ENCODE measurements at places on chromosomes 5 and 9. TPM values are rescaled to one million over a fixed set of nuclear protein-coding genes. Genes with fewer than 3 reads are reported as not detected.

DNA sequence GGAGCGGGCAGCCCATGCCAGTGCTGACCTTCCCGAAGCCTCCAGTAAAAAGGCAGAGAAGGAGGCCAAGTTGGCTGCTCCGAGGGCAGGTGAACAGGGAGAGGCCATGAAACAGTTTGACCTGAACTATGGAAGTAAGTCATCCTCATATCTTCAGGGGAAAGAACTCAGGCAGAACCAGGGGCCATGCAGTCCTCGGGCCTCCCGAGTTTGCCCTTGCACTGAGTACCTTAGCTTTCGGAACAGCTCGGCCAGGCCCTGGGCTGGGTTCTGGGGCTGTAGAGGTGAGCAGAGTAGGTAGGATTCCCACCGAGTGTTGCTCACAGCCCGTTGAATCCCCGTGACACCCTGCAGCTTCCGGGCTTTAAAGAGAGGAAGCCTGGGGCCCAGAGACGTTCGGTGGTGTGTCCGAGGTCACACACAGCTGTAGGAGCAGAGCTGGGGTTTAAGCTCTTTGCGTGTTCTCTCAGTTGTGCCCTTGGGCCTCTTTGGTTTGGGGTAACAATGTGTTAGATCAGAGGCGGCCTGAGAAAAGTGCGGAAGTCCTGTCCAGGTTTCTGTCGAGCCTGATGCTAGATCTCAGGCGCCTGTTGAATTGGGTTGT is 24.8 kb upstream of the POMT1 start:
- H3K36me3 ChIP-seq, result peaks cover 68% of the 10 kb centered on the region
- no peak overlapping the region for H3K27ac ChIP-seq
- no peaks in the 10 kb centered on the region for H3K27me3 ChIP-seq
- no peak for DNase-seq
- peaks cover 13% of the 10 kb centered on the region for H3K4me1 ChIP-seq
- no peak overlapping the region for H3K4me3 ChIP-seq

DNA sequence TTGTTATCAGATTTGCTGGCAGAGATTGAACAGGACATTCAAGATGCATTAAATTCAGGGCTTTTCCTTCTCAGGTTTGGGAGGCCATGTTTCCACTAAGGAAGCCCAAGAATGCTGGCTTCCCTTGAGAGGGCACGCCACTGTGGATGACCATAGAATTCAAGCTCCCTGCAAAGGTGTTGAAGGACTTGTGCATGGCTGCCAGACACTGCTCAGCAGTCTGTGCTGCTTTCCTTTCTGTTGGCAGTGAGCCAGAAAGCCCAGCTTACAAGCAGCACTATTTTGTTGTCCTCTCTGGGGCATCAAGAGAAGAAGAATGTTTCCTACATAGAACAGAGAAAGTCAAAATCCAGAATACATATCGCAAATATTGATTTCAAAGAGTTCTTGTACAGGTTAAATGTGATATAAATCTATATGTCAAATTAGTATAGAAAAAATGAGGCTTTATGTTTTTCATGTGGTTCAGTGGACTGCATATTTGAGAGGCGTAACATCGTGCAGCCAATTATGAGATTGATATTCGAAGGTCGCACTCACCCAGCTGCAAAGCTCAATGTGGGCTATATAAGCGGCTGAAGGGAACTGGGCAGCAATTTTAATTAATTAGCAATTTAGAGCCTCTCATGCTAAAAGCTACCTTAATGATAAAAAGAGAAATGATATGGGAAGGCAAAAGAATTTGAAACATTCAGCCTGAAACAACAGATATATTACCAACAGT is 103.1 kb upstream of the ISL1 start:
- no peaks in the 10 kb centered on the region for H3K36me3 ChIP-seq
- no peaks in the 10 kb centered on the region for H3K4me1 ChIP-seq
- no peak for DNase-seq
- H3K27ac ChIP-seq, result no peak overlapping the region
- no peak overlapping the region for H3K4me3 ChIP-seq
- no peaks in the 10 kb centered on the region for H3K27me3 ChIP-seq

- H3K27ac ChIP-seq, result no peak overlapping the region
- peaks cover 73% of the 10 kb centered on the region for H3K4me1 ChIP-seq
- H3K27me3 ChIP-seq, result no peaks in the 10 kb centered on the region
- no peak for DNase-seq
- no peak overlapping the region for H3K4me3 ChIP-seq
These were observed 72.5 kb downstream of the RXRA start for GRCh38 chr9:134398756-134399155.

DNA sequence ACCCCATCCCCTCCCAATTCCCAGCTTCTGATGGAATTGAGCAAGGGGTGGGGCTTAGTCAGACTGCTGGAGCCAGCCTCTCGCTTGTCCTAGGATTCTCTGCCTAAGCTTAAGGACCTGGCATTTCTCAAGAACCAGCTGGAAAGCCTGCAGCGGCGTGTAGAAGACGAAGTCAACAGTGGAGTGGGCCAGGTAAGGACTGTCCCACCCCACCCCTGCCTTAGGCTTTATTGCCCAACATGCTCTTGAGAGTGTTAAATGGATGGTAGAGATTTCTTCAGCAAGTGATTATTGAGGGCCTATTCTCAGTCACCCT is 1.1 kb downstream of the SLC35A4 start:
- no peaks in the 10 kb centered on the region for H3K27me3 ChIP-seq
- H3K4me1 ChIP-seq, result peaks cover 51% of the 10 kb centered on the region
- peak overlapping the region; percentile 96 for H3K27ac ChIP-seq
- H3K4me3 ChIP-seq, result peak overlapping the region; percentile 73
- DNase-seq, result no peak
- peaks cover 46% of the 10 kb centered on the region for H3K36me3 ChIP-seq

DNA sequence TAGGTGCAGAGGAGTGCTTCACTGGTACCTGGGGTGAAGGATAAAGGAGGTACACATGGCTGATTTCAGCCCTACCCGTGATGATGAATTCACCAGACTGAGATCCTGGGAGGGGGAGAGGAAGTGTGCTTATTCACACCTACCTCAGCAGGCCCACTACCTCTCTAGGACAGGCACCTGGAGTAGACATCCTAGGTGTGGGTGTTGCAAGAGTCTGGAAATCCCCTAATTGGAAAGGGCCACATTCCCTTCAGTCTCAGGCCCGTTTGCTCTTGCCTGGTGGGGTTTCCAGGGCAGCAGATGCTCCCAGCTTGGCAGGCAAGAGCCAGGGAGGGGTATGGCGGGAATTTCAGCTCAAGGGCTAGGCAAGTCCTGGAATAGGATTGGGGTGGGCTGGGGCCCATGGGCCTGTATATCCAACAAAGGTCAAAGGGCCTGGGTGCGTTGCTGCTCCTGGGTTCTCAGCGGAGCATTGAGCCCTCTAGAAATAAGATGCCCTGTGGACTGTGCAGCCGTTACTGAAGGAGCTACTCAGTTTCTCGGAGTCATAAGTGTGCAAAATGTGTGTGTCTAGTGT is 5.8 kb upstream of the CCL21 start:
- DNase-seq, result no peak
- H3K36me3 ChIP-seq, result no peaks in the 10 kb centered on the region
- H3K27ac ChIP-seq, result no peak overlapping the region
- no peak overlapping the region for H3K4me3 ChIP-seq
- H3K4me1 ChIP-seq, result peaks cover 4% of the 10 kb centered on the region

DNA sequence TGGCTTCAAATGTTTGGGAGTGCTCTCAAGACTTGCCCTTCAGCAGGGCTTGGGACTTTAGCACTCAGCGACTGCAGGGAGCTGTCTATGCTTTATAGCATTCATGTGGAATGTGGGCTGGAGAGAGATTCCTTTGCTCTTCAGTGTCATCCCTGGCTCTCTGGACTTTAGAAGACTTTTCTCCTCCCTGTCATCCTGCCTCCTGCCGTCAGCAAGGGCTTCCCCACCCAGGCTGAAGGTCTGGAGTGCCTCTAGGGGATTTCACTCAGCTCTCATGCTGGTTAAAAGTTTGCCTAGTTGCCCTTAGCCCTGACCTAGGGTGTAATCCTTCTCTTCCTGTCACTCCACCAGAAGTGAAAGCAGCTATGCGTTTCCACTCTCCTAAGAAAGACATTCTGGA is 210.9 kb downstream of the FRMD3 start:
- H3K36me3 ChIP-seq, result no peaks in the 10 kb centered on the region

DNA sequence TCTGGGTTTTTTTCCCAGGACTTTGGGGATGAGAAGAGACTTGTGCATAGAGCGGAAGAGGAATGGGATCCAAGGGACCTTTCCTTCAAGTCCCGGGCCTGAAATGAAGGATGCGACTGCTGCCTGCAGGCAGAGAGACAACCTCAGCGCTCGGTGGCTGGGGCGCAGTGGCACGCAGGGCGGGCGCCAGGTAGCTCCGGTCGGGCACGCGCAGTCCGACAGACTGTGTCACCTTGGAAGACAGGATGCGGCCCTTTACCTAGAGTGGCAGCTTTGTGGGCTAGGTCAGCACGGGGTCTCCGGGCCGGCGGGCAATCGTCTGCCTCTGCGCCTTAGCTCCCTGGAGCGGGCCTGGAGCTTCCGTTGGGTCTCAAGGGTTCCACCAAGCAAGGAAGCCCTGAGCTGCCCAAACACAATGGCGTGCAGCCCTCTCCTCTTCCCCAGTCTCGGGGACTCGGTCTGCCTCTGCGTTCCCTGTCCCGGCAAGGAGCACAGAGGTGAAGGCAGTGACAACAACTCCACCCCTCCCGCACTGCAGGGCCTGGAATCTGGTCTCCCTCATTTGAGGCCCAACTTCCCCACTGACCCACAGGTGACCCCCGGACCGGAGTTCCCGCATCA is 6.0 kb downstream of the BARX1 start:
- no peak overlapping the region for H3K27ac ChIP-seq
- H3K36me3 ChIP-seq, result no peaks in the 10 kb centered on the region
- H3K27me3 ChIP-seq, result peaks cover 100% of the 10 kb centered on the region
- no peak overlapping the region for H3K4me3 ChIP-seq
- DNase-seq, result no peak

The SLC25A48 gene
- not detected for total RNA-seq

The ACER2 gene
- 3.3 TPM for total RNA-seq

The ZDHHC11B gene
- 3.1 TPM for total RNA-seq

The TRIM32 gene
- total RNA-seq, result 11.9 TPM

- DNase-seq, result no peak
- peaks cover 27% of the 10 kb centered on the region for H3K4me1 ChIP-seq
- peaks cover 66% of the 10 kb centered on the region for H3K27me3 ChIP-seq
- no peak overlapping the region for H3K27ac ChIP-seq
- H3K4me3 ChIP-seq, result no peak overlapping the region
These were observed 9.6 kb upstream of the DMRT3 start for GRCh38 chr9:966870-967269.

The SCGB3A2 gene
- not detected for total RNA-seq

- DNase-seq, result no peak
- no peaks in the 10 kb centered on the region for H3K4me1 ChIP-seq
These were observed 1046.2 kb upstream of the DMAC1 start for GRCh38 chr9:8845808-8846207.

The FCN2 gene
- not detected for total RNA-seq

GRCh38 chr9:127474592-127474991 is 23.3 kb downstream of the LRSAM1 start:
- H3K27me3 ChIP-seq, result no peaks in the 10 kb centered on the region
- peaks cover 87% of the 10 kb centered on the region for H3K36me3 ChIP-seq
- no peak overlapping the region for H3K27ac ChIP-seq
- no peak overlapping the region for H3K4me3 ChIP-seq
- no peaks in the 10 kb centered on the region for H3K4me1 ChIP-seq

The CREBRF gene
- total RNA-seq, result 47.9 TPM

The MAPKAP1 gene
- 85.0 TPM for total RNA-seq

DNA sequence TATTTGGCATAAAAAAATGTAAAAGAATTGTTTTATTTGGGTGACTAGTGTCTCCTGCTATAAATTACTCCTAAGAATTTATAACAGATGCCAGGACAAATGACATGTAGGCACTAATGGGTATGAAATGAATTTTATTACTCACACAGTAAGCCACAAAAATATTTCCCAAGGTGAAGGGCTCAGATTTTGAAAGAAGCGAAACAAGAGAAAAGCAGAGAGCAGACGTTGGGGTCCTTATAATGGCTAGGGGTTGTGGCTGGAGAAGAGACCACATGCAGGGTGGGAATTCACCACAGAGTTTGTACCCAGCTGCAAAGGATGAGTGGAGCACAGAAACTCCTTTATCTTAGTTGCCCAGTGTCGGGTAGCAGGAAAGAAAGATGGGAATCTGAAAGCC is 45.0 kb upstream of the PRR16 start:
- H3K27ac ChIP-seq, result no peak overlapping the region
- DNase-seq, result no peak
- H3K36me3 ChIP-seq, result no peaks in the 10 kb centered on the region
- H3K4me1 ChIP-seq, result no peaks in the 10 kb centered on the region
- no peaks in the 10 kb centered on the region for H3K27me3 ChIP-seq

The GHR gene
- total RNA-seq, result 22.8 TPM

The PLK2 gene
- total RNA-seq, result 35.7 TPM

DNA sequence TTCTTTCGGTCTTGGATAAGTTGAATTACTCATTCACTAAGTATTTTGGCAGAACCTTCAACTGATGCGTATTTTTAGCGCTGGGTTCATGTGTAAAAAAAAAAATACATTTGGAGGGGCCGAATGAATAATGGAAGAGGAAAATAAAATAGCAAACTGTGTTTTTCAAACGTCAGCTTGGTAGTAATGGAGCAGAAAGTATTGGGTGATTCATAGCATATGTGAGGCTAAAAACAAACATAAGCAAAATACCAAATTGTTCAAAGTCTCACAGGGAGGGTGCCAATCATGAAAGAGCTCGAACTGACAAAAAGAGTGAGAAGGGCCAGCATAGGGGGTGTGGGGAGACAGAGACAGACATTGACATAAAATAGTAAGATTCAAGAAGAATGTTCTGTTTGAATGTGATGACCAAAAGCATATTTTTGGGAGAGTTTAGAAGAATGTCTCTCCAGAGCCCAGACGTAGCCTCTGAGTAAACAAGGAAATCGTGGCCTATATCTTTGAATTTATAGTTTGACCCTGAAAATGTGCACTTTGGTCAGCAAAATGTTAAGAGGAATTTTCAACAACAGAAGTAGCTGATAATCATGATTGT is 174.9 kb upstream of the HMHB1 start:
- no peak overlapping the region for H3K27ac ChIP-seq
- no peak overlapping the region for H3K4me3 ChIP-seq
- no peaks in the 10 kb centered on the region for H3K27me3 ChIP-seq
- H3K4me1 ChIP-seq, result no peaks in the 10 kb centered on the region
- DNase-seq, result no peak

DNA sequence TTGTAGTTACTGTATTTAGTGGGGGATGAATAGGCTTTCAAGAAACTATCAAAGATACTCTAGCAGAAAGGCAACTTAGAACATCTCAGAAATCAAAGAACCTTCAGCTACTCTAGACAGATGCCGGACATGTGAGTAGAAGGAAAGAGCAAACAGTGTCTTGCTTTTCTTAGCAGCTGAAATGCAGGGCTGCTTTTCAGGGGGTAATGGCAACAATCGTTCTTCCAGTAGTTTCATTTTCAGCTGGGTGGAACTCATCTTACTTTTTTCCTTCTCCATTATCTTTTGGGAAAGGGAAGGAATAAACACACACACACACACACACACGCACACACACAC is 281.6 kb downstream of the CRB2 start:
- H3K27me3 ChIP-seq, result no peaks in the 10 kb centered on the region
- H3K4me3 ChIP-seq, result no peak overlapping the region
- DNase-seq, result no peak
- peaks cover 1% of the 10 kb centered on the region for H3K4me1 ChIP-seq
- H3K36me3 ChIP-seq, result no peaks in the 10 kb centered on the region

Measured in sigmoid colon (tissue), 7 donors.